Tibial nerve (tissue), 4 donors: ENCODE measurements at places on chromosomes 12 and 14. TPM values are rescaled to one million over a fixed set of nuclear protein-coding genes. Genes with fewer than 3 reads are reported as not detected.

The KRT75 gene
- not detected for total RNA-seq

The PLEKHD1 gene
- total RNA-seq, result not detected

The CTSG gene
- total RNA-seq, result not detected

The IAPP gene
- total RNA-seq, result not detected

GRCh38 chr14:50528000-50528399, 4.4 kb downstream of the MAP4K5 start:
- H3K4me3 ChIP-seq, result no peak overlapping the region
- no peaks in the 10 kb centered on the region for H3K36me3 ChIP-seq
- DNase-seq, result no peak
- H3K27me3 ChIP-seq, result no peaks in the 10 kb centered on the region
- peaks cover 86% of the 10 kb centered on the region for H3K4me1 ChIP-seq

- H3K36me3 ChIP-seq, result no peaks in the 10 kb centered on the region
- H3K27me3 ChIP-seq, result no peaks in the 10 kb centered on the region
- no peak overlapping the region for H3K4me3 ChIP-seq
- no peaks in the 10 kb centered on the region for H3K4me1 ChIP-seq
- H3K27ac ChIP-seq, result no peak overlapping the region
Measured at GRCh38 chr12:87728931-87729593, 300.1 kb downstream of the C12orf50 start.

DNA sequence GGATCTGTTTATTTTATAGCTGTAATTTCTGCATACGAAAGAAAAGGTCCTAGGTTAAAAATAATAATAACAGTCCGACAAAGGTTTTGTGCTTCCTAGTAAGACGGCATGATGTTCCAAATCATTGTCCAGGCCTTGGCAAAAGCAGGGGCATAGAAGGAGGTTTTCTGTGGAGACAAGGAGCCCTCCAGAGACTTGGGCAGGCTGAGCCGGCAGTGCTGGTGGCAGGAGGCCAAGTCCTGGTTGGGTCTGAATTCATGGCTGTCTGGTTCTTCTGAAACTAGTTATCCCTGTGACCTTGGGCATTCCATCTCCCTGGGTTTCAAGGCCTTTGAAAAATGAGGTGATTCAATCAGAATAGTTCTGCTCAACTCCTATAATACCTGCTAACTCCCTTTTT, 44.0 kb downstream of the KCNK13 start:
- no peaks in the 10 kb centered on the region for H3K27me3 ChIP-seq
- no peaks in the 10 kb centered on the region for H3K36me3 ChIP-seq
- no peak overlapping the region for H3K27ac ChIP-seq
- DNase-seq, result no peak

GRCh38 chr14:55957950-55958349, 160.3 kb upstream of the PELI2 start:
- no peaks in the 10 kb centered on the region for H3K4me1 ChIP-seq
- DNase-seq, result no peak
- H3K27ac ChIP-seq, result no peak overlapping the region
- H3K27me3 ChIP-seq, result no peaks in the 10 kb centered on the region
